ENCODE measurements at places on chromosomes 12 and 14.

DNA sequence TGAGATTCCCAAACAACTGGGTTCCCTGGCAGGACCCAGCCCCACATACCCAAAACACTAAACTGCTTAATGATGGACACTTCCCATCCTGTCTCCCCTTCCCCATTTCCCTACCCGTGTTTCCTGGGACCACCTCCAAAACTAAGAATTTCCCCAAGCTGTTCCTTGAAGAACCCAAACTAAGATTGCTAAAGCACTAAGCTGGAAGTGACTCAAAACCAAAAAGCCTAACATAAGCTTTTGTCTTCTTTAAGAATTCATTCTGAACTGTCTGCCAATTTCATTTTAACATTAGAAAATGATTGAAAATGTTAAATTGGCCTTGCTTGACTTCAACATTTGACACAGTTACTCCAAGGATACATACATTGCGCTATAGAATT is 29.5 kb upstream of the STAB2 start:
- DNase-seq: no peak

DNA sequence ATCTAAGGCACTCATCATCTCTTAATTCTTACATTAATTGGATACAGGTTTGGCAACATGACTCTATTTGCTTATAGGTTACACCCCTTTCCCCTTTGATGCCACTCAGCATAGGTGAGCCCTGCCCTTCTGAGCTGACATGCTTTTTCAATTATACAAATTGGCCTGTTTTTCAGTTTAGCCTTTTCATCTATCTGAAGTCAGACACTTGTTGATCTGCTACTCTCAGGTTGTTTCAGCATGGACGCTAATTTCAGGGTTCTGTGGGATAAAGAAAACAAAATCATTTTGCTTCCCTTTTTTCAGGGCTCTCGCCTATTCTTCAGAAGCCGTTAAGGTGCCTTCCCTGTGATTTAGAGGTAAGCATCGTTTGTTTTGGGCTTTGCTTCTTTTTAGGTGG is 55.3 kb downstream of the DACT1 start:
- DNase-seq: no peak

DNA sequence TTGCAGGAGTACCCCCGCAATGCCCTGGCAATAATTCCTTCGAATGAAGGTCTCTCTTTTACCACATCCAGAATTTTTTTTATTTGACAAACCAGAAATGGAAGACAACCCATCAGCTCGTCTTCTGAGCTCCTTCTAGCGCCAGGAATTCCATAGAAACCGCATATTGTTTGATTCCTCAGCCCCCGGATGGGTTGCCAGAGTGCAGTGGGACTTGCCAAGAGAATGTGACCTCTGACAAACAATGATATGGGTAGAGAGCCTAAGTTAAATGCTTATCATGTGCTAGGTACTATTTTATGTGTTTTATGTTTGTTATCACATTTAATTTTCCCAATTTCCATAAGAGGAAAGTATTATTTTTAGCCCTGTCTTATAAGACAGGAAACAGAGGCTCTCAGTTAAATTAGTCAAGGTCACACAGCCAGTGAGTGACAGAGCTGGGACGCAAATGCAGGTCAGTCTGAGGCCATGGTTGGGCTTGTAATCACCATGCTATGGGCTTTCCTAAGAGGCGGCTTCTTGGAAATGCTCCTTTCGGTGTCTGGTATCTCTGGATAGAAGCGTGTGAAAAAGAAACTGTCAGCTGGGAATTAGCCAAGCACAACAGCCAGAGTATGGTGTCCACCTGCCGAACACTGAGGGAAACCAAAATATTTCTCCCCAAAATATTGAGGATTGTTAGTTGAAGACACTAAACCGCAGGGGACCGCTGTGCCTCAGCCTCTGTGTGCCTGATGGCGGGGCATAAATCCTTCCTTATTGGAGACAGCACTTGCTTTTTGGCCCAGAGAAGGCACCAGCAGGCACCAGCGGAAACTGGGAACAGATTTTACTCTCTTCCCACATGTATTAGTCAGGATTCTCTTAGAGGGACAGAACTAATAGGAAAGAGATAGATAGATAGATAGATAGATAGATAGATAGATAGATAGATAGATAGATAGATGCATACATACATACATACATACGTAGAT is 29.4 kb upstream of the ETFBKMT start:
- no peak for DNase-seq

DNA sequence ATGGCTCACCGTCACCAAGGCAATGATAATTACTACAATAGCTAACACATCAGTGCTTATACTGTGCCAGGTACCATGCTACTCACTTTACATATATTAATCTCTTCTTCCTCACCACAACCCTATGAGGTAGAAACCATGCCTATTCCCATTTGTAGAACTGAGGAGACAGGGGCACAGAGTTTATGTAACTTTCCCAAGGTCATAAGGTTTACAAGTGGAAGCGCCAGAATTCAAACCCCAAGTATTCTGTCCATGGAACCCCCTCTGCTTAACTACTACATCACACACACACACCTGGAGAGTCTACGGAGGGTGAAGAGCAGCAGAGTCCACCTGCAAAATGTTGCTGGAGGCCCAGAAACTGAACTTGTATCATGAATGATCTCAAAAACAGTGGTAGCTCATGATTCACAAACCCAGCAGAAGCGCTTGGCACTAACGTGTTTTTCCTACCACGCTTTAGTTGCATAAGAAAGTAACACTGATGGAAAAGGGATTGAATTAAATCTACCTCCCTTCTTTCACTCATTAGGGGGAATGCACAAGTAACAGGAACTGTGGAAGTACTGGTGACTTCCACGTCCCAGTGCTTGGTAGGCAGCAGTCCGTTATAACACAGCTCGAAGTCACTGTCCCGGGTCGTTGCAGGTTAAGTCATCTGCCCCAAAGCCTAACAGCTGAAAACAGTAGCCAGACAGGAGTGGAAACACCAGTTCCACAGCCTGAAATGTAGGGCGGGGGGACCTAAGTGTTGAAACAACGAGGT is 2.0 kb downstream of the ITPR2 start:
- no peak for DNase-seq

DNA sequence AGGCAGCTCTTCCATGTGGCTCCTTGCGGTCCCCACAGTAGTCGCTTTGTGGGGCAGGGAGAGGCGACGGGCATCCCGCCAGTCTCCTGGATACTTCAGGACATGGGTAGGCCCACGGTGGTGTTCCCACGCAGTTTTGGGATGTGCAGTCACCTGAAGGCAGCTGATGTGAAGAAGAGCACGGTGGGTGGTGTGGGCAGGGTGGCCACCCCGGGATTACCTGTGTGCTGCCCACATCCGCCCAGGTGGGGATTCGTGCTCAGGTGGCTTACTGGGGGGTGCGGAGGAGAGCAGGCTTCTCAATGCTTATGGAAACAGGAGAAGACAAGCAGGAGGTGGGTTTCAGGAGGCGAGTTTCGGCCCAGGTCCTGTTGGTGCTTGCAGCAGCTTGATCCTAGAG is 28.4 kb upstream of the TDRD9 start:
- DNase-seq: no peak

- DNase-seq: no peak
Measured at GRCh38 chr12:109475993-109476806, 900 bp downstream of the KCTD10 start.

- no peak for DNase-seq
Measured at GRCh38 chr14:68888883-68889282, 90.2 kb downstream of the ACTN1 start.

DNA sequence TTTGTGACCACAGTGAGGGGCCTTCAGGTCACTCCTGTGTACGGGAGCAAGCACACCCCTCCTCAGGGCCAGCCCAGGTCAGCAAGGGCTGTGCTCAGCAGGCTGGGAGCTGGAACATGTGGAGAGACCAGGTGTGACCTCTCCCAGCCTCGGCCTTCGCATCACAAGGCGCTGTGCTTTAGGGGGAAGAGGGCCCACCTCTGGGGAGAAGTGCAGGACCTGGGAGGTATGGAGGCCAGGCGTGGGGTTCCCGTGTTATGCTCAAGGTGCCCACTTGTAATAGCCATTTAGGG is 194.6 kb upstream of the PRMT8 start:
- no peak for DNase-seq

DNA sequence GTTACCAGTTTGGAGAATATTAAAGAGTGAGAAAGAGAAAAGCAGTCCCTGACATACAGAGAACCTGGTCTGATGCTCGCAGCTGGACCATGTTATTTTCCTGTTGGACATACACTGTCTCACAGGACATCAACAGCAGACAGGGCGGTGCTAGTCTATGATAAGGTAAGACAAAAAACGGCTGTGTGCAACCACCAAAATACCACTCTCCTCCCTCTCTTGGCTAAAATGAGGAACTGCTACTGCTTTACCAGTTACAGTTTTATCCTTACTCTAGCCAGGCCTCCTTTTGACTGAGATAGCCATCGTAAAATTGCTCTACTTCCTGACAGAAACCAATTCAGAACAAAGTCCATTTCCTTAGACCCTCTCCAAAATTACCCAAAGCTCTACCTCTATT is 47.0 kb upstream of the ERGIC2 start:
- DNase-seq: no peak

DNA sequence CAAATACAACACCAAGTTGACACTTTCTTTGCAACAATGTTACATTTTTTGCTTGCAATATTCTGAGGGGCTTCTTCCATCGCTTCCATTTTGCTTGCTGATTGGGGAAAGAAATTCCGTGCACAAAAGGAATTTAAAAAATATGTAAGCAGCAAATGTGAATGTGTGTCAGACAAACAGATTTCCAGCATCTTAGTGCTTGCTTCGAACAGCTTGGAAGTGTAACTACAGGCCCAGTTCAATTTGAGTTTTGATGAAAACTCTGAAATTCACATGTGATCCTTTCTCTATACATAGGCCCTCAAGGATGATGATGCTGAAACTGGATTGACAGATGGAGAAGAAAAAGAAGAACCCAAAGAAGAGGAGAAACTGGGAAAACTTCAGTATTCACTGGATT is 399.1 kb downstream of the PAWR start:
- no peak for DNase-seq

DNA sequence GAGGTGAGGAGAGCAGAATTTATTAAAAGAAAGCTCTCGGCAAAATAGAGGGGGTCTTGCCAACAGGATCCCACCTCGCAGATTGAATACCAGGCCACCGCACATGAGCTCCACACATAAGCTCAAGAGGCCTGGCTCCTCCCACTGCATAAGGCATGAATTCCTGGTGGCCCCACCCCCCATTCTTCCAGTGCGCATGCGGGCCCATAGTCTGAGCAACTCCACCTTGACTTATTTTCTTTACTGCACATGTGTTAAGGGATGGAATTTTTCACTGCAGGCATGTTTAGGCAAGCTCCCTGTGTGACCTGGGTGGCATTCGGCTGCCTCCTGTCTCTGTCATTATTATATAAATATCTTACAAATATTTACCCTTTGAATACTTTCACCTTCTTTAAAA is 412.5 kb downstream of the RMST start:
- DNase-seq: no peak

DNA sequence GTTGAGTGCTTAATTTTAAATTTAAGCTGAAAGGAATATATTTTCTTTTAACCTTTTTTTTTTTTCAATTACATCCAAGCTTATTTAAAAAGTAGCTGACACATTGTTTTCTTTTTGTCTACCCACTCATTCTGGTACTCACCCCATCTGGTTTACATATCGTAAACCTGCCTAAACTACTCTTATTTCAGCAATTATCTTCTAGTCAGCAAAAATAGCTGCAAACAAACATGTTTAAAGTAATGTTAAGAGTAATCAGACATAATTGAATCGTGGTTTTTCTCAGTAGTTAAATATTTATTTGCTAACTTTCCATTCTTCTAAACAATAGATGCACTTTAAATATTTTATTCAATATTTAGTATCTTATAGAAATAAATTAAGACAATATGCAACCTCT is 492.7 kb upstream of the MGAT4C start:
- DNase-seq: no peak

DNA sequence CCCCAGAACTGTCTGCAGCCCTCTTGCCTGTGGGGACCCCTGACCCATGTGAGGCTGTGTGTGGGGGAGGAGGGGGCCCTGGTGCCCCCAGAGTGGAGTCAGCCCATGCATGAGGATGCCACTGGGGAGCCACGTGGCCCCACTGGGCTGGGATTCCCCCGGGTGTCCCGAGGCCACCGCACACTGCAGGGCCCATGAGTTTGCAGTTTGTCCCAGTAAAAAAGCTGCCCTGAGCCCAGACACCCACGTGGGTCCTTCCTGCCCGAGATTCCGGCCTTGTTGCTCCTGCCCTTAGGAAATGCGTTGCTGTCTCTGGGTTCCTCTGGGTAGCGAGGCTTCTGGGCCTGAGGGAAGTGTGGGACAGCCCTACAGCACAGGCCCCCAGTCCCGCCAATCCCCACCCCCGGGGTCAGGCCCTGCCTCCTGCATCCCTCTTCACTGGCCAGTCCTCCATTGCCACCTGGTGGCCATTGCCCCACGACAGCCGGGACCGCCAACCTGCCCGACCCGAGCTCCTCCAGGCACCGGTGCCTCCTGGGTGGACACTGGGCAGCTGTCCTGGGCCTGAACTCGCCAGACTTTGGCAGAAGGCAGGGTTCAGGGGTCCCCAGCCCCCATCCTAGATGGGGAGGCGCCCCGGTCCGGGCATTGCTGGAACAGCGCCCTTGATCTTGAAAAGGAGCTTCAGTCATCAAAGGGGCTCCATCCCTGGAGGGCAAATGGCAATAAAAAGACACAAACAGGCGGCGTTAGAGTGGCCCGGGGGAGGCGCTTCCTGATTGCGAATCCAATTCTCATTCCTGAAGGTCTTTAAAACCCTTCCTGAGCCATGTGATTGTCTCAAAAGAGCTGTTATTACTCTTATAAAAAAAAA is 15.6 kb upstream of the C14orf180 start:
- DNase-seq: peak; percentile 63

DNA sequence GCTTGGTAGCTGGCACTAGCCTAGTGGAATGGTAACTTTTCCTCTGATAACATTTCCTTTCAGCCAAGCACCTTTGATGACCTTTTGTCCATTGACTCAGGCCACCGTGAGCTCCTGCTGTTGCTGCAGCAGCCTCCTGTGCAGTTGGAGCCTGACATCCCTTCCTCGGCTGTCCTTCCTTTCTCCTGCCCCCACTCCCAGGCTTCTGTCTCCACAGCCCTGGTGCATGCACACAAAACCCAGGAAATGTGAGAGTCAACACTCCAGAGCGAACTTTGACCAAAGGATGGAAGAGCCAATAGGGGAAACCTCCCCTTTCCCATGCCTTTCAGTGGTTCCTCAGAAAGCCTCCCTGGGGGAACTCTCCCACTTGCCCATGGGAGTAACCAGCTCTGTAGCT is 115.0 kb downstream of the TMEM260 start:
- no peak for DNase-seq

- DNase-seq: no peak
Measured at GRCh38 chr12:92235703-92236472, 90.2 kb upstream of the BTG1 start.
